ENCODE measurements at places on chromosomes 2 and 18.

GRCh38 chr2:195368249-195369217, 288.5 kb upstream of the SLC39A10 start:
- no peak for DNase-seq

- no peak for DNase-seq
Observed at GRCh38 chr18:62555135-62555534, 32.3 kb downstream of the ZCCHC2 start.

DNA sequence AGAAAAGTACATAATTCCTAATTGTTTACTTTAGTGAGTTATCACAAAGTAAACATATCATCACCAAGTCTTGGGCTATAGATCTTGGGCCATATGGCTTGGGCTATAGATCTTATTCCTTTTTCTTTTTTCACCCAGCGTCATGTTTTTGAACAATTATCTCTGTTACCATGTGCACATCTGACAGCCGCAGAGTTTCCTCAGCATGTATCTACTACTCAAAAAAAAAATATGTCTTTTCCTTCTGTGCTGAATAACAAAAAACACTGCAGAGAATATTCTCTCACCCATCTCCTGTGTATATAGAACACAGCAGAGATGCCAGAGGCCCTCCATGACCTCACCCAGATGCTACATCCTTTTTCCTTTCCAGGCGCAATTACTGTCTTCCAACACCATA, 76.2 kb upstream of the MYO3B start:
- no peak for DNase-seq

DNA sequence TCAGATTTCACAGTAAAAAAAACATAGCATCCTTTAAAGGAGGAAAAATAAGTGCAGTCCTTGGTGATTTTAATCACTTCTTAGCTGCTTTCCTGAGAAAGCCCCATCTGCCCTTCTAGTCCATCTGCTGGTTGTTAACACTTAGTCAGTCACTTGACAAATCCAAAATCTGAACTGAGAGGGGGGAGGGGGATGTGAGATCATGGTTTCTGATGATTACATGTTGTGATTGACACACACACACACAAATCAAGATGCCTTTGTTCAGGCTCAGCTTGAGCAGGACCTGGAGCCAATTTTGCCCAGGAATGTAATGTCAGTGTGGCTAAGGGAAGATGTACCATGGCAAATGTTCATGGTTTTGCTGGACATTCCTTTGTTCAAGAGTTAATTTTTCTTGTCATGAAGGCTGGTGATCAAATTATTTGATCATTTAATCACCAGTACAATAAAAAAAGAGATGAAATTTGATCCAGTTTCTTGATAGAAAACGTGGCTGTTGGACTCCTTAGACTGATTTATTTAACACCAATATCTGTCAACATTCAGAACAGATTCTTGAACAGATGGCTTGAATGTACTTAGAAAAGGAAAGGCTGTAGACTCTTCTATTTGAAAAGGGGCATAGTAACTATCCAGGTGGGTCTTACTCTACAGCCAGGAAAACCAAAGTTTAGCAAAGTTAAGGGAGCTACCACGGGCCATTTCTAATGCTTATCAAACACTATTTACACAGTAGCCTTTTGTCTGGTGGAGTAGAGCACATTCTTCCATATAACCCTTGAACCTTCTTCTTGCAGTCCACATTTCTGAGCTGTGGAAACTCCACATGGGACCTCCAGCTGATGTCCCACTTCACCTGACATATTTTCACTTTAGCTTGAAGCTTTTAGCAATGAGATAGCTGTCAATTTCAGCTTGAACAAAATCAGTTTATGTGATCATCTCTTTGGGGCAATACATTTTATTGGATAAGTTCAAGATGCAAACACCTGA, 408.7 kb downstream of the PIK3C3 start:
- DNase-seq, result no peak

- no peak for DNase-seq
Observed at GRCh38 chr2:25160376-25160775, 8.0 kb downstream of the POMC start.

GRCh38 chr18:8776013-8776943, 70.9 kb downstream of the MTCL1 start:
- DNase-seq, result no peak

- DNase-seq, result no peak
Observed at GRCh38 chr18:32389858-32390257, 80.8 kb downstream of the GAREM1 start.

- DNase-seq, result no peak
Observed at GRCh38 chr2:219697811-219698747, 70.6 kb downstream of the SLC4A3 start.

DNA sequence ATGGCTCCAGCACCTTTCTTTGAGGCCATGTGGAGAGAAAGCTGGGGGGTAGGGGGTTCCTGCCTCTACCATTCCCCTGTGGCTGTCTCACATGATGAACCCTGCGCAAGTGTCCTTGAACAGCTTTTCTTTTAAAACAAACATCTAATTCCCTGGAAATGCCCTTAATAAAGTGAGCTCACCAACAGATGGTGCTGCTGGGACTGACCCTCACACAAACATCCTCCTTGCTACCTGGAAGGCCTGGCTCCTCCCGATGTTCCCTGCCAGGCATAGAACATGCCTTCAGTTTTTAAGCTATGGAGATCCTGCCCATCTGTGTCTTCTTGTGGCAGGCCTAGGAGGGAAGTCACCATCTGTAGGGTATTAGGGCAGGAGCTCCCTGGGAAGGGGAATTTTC, 60.7 kb upstream of the GATA6 start:
- peak; percentile 42 for DNase-seq

- no peak for DNase-seq
Observed at GRCh38 chr2:134623796-134624195, 95.0 kb downstream of the TMEM163 start.

DNA sequence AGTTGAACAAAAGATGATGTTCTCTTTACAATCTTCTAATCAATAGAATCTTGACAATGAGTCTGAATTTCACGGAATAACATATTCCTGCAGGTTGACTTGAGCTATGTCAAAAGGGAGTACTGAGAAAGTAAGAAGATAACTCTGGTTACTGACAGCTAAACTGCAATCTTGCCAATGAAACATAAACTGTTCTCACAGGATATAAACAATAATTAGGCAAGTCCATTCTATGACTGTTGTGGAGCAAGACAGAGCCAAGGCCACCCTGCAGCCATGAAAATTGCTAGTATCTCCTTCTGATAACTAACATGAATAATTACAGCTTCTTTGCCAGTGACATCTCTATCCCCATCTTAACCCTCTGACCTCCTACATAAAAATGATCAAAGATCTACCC, 6.3 kb upstream of the RPRD1A start:
- DNase-seq, result no peak

DNA sequence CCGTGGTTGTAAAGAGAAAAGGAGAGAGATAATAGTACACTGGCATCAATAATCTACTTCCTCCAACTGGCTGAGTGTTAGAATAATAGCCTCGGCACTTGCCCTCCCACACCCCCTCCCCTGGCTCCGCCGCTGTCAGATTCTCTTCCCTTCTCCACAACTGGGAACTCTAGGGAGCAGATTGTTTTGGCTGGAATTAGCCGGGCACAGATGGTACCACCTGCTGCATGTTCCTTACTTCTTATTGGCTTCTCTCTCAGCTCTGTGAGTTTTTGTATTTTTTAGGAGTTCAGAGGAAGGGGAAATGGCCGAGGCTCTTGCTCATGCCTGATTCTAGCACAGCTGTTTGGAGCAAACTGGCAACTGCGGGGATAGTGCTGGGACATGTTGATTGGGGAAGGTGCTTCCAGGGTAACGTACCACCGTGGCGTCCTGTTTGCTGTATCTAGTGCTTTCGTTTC, 140.0 kb downstream of the ZEB2 start:
- DNase-seq, result no peak

GRCh38 chr2:65016789-65017188, 27.6 kb downstream of the SLC1A4 start:
- DNase-seq, result no peak

DNA sequence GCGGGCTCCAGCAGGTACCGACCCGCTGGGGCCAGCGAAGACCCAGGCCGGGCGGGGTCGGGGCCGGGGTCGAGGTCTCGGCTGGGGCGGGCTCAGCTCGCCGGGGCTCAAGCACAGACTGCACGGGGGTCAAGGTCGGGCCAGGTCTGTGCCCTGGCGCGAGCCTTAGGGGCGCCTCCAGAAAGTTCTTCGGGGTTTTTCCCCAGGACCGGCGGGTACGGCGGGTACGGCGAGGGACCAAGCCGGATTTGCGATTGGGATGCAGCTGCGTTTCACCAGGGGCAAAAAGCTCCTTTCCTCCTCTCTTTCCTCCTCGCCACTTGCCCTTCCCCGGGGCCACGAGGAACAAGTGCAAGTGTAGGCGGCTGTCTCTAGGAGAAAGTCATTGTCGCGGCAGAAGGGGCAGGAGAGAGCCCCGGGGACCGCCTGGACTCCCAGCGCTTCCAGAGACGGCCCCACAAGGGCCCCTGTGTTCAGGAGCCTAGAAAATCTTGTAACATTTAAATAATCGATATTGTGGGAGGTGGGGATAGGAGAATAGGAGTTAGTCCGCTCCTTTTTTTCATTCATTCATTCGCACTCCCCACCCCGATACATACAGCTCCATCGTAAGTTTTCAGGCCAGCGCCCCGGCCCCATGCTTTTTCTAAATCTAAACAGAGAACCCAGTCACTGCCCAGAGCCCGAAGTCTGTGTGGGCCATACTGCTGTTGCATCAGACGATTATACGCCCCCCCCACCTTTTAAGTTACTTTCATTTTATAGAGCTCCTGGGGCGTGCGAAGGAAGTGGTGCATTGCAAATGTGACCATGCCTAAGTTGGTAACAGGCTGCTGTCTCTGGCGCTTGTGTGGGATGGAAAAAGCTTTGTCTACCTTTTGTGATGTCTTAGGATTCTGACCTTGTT, 679 bp downstream of the PMAIP1 start:
- DNase-seq, result peak; percentile 62

- DNase-seq, result peak; percentile 69
Observed at GRCh38 chr2:64876137-64876647, 113.0 kb upstream of the SLC1A4 start.

DNA sequence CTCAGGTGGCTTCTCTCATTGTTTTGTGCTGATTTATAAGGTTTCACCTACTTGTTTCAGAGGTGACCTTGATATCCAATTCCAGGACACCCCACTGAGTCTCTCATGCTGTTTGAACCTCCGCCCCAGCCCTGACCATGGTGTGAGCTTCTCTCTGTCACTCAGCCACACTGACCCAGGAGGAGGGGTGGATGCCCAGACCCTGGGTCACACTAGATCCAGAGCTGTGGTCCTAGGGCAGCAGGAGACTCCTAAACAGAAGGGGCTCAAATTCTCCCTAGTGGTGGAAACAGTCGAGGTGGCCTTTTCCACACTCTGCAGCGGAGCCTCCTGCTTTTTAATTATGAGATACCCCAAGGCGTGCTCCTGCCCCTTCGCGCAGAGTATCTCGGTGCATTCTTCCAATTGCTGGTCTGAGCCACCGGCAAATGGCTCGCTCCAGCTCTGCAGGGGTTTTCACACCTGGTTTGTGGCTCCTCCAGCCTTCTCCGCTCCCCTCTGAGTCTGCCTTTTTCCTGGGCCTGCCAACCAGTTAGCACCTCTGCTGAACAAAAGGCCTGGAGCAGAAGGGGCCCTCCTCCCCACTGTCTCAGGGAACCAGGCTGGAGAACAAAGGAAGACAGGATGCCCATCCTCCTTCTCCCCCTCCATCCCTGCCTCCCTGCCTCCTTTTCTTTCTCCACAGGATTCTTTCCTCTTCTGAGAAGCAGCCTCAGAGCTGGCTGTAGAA, 147.3 kb upstream of the SPRED2 start:
- DNase-seq, result peak; percentile 93

GRCh38 chr2:157596992-157597681, 31.5 kb downstream of the ACVR1C start:
- peak; percentile 80 for DNase-seq

Measured in H9 (cell line).